Activated CD8-positive, alpha-beta memory T cell treated with anti-CD3 and anti-CD28 coated beads, Interleukin-2, amount 50 U/mL, for 4 hours (primary cell): ENCODE measurements at places on chromosomes 11 and 22.

DNA sequence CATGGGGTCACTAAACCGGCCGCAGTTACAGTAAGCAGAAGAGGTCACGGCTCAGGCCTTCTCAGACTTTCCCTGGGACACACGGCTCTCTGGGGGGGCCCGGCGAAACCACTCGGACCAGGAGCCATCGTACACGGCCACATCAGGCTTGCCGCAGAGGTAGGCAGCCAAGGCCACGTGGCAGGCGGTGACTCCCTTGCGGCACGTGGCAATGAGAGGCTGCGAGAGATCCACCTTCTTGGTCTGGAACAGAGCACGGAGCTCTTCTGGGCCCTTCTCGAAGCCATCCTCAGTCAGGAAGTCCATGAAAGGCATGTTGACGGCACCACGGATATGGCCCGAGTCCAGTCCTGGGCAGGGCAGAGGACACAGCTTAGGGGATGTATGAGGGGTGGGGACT is 8.3 kb downstream of the TST start:
- no peak for DNase-seq

GRCh38 chr11:63548178-63548577 is 11.6 kb downstream of the PLAAT4 start:
- DNase-seq, result no peak

- DNase-seq, result no peak
These were observed 25.5 kb downstream of the CTNND1 start for GRCh38 chr11:57787006-57787604.

- no peak for DNase-seq
These were observed 82.2 kb downstream of the SERGEF start for GRCh38 chr11:17930544-17931125.

DNA sequence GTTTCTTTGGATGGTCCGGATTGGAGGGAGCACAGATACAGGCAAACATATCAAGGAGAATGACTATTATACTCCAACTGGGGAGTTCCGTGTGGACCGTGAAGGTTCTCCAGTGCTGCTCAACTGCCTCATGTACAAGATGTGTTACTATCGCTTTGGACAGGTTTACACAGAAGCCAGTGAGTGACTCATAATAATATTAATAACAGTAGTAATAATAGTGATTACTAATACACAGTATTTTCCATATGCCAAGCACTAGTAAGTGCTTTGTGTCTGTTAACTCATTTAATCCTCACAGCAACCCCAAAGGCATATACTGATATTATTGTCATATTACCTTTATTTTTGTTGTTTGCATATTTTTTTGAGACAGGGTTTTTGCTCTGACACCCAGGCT is 6.6 kb upstream of the CHEK1 start:
- no peak for DNase-seq

DNA sequence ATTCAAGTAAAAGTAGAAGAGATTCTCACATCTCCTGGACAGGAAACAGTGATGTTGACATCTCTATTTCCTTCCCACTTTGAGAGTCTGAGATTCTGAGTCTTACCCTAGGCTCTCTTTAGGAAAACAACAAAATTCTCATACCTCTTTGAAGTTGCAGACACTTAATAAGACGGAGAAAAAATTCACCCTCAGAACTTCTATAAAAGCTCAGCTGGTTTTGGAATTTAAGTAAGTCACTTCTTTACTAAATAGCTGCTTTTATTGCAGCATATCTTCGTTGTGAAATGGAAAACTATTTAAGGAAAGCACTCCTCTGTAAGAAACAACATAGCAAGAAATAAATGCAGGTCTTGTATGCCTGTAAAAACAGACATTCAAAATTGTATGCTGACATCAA is 79.1 kb downstream of the MSANTD4 start:
- no peak for DNase-seq

GRCh38 chr22:26481694-26482093 is 1.9 kb downstream of the HPS4 start:
- DNase-seq, result no peak

GRCh38 chr11:65243797-65244196 is 18.0 kb upstream of the POLA2 start:
- DNase-seq, result no peak

GRCh38 chr11:69605737-69606526 is 35.0 kb upstream of the CCND1 start:
- no peak for DNase-seq

- DNase-seq, result no peak
These were observed 69.5 kb upstream of the ZC3H12C start for GRCh38 chr11:110023711-110024110.
